A549 treated with RU486 at 1 μM for 4 hours (cell line): ENCODE measurements at places on chromosomes 5 and 9. TPM values are rescaled to one million over a fixed set of nuclear protein-coding genes. Genes with fewer than 3 reads are reported as not detected.

The NKD2 gene
- 8.7 to 14.0 TPM (median 12.2 TPM) in 5 replicates for total RNA-seq

The DMGDH gene
- not detected in 5 replicates for total RNA-seq

The PCDHGB4 gene
- 0.56 to 1.1 TPM (median 0.93 TPM) in 5 replicates for total RNA-seq

The GLRA1 gene
- total RNA-seq, result not detected in 5 replicates

The SGTB gene
- total RNA-seq, result 6.3 to 8.2 TPM (median 7.5 TPM) in 5 replicates

The CER1 gene
- not detected in 5 replicates for total RNA-seq
